ENCODE measurements at places on chromosomes 1 and 21. TPM values are rescaled to one million over a fixed set of nuclear protein-coding genes. Genes with fewer than 3 reads are reported as not detected.

- no peaks in the 10 kb centered on the region for H3K4me1 ChIP-seq
- H3K4me3 ChIP-seq = no peak overlapping the region
- no peak overlapping the region for H3K27ac ChIP-seq
Observed at GRCh38 chr1:81149649-81150325, 650.9 kb upstream of the ADGRL2 start.

GRCh38 chr1:212481438-212481767 is 48.7 kb downstream of the NENF start:
- no peak overlapping the region for H3K4me3 ChIP-seq
- peaks cover 17% of the 10 kb centered on the region for H3K4me1 ChIP-seq
- H3K27me3 ChIP-seq = no peaks in the 10 kb centered on the region
- no peak for DNase-seq

DNA sequence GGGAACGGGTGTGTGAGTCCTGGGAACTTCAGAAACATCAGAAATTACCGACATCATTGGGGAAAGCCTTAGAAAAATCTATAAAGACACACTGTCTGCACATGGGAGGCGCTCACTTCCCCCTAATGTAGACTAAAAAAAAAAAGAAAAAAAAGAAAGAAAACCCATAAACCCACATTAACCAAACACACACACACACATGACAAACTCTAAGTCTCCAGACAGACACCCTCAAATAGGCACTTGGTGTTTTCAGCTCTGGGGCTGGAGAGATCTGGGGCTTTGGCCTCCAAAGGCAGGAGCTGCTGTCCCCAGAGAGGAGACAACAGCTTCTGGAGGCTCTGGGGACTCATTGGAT is 13.2 kb upstream of the SDHB start:
- H3K4me3 ChIP-seq = no peak overlapping the region
- no peak overlapping the region for H3K27ac ChIP-seq

- H3K27ac ChIP-seq = no peak overlapping the region
- no peak overlapping the region for H3K4me3 ChIP-seq
- DNase-seq = no peak
- peaks cover 26% of the 10 kb centered on the region for H3K4me1 ChIP-seq
- H3K36me3 ChIP-seq = no peaks in the 10 kb centered on the region
Observed at GRCh38 chr1:42932442-42932941, 26.2 kb downstream of the SLC2A1 start.

- H3K36me3 ChIP-seq = no peaks in the 10 kb centered on the region
- H3K27ac ChIP-seq = no peak overlapping the region
- no peak for DNase-seq
- H3K4me1 ChIP-seq = no peaks in the 10 kb centered on the region
- H3K4me3 ChIP-seq = peak overlapping the region; percentile 43
- no peaks in the 10 kb centered on the region for H3K27me3 ChIP-seq
Observed at GRCh38 chr1:196558411-196558810, 49.8 kb downstream of the KCNT2 start.

DNA sequence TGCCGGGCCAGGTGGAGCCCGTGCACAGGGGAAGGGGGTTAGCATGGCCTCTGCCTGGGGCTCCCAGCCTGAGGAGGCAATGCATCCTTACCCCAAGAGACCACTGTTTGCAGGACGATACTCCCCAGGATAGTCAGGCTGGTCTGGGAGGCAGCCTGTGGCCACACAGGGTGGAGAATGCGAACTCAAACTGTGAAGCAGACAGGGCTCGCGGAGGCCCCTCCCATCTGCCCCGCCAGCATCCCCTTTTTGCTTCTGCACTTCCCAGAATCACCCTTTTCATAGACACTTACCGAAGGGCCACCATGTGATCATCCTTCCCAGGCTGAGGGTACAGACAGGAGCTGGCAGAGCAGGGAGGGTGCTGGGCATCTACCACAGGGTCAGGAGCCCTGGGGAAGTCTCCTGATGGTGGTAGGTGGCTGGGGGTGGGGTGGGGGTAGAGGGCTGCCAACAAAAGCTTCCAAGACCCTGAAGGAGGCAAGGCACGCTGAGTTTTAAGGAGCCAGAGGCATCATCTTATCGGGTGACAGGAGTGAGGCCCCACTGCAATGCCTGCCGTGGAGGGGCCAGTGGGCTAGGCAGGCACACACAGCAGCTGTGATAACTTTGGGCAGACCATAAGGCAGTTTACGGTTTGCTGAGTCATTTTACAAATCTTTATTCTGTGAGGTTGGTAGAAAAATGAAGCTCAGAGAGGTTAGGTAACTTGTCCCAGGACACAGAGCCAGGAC is 31.3 kb upstream of the BTG2 start:
- peak overlapping the region; percentile 39 for H3K4me3 ChIP-seq

DNA sequence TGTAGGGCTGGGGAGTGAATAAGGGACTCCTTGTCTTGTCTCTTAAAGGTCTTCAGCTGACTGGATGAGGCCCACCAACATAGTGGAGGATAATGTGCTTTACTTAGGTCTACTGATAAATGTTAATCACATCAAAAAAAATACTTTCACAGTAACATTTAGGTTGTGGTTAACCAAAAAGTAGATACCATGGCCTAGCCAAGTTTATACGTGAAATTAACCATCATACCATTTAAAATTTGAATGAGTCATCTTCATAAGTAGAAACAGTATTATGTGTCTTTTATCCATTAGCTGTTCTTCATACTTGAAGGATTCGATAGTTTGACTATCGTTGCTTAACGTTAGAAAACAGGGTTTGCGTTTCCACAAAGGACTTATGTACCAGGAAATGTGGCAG is 80.9 kb downstream of the MTR start:
- H3K4me1 ChIP-seq = peaks cover 20% of the 10 kb centered on the region
- no peak overlapping the region for H3K4me3 ChIP-seq
- H3K27ac ChIP-seq = no peak overlapping the region
- DNase-seq = no peak
- peaks cover 19% of the 10 kb centered on the region for H3K36me3 ChIP-seq

- H3K4me1 ChIP-seq = peaks cover 4% of the 10 kb centered on the region
- no peak overlapping the region for H3K4me3 ChIP-seq
- no peaks in the 10 kb centered on the region for H3K27me3 ChIP-seq
- H3K36me3 ChIP-seq = no peaks in the 10 kb centered on the region
- DNase-seq = peak; percentile 47
Observed at GRCh38 chr1:180918519-180918918, 5.8 kb downstream of the KIAA1614 start.

GRCh38 chr21:41289431-41289830 is 27.2 kb upstream of the FAM3B start:
- DNase-seq = no peak
- H3K4me3 ChIP-seq = no peak overlapping the region
- no peaks in the 10 kb centered on the region for H3K36me3 ChIP-seq
- H3K27me3 ChIP-seq = no peaks in the 10 kb centered on the region
- no peaks in the 10 kb centered on the region for H3K4me1 ChIP-seq

DNA sequence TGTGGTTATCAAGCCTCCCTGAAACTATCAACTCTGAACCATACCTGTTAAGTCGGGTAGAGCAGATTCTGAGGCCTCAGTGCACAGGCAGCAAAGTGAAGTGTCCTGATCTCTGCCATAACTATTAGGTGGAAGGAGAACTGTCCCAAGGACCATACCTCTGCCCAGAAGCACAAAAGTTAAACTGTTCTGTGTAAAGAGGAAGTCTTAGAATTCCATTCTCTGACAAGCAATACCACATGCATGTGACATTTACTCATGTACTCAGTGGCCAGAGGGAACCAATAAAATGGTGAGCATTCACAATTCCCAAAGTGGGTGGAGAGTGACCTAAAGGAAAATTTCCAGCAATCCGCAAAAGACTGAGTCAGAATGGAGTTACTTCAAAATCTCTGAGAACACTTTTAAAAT is 61.0 kb downstream of the TOR3A start:
- no peaks in the 10 kb centered on the region for H3K36me3 ChIP-seq
- H3K27me3 ChIP-seq = no peaks in the 10 kb centered on the region
- peak overlapping the region; percentile 83 for H3K27ac ChIP-seq
- peaks cover 16% of the 10 kb centered on the region for H3K4me1 ChIP-seq
- no peak overlapping the region for H3K4me3 ChIP-seq

DNA sequence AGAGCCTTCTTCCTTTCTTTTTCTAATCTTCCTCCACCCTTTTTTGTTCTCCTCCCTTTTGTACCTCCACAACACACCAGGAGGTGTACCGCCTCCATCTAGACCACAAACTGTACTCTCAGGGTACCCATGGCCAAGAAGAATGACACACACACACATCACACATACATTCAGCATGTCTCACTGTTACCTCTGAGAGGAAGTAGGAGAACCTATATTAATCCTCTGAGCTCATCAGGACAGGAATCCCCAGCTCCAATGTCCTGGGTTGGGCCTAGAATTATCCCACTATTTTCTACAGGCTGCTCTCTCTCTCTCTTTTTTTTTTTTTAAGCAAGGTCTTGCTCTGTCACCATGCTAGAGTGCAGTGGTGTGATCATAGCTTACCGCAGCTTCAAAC is 36.7 kb downstream of the ATP2B4 start:
- no peak overlapping the region for H3K4me3 ChIP-seq
- H3K36me3 ChIP-seq = no peaks in the 10 kb centered on the region
- H3K27ac ChIP-seq = peak overlapping the region; percentile 61
- DNase-seq = no peak
- H3K27me3 ChIP-seq = no peaks in the 10 kb centered on the region

DNA sequence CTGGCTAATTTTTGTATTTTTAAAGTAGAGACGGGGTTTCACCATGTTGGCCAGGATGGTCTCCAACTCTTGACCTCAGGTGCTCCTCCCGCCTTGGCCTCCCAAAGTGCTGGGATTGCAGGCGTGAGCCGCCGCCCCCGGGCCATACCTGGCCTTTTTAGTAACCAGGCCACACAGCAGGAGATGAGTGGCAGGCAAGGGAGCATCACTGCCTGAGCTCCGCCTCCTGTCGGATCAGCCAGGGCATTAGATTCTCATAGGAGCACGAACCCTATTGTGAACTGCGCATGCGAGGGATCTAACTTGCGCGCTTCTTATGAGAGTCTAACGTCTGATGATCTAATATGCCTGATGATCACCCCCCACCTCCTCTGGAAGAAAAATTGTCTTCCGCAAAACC is 308.7 kb upstream of the PRMT6 start:
- no peak overlapping the region for H3K4me3 ChIP-seq
- DNase-seq = no peak
- no peaks in the 10 kb centered on the region for H3K4me1 ChIP-seq
- H3K36me3 ChIP-seq = no peaks in the 10 kb centered on the region
- H3K27ac ChIP-seq = no peak overlapping the region
- no peaks in the 10 kb centered on the region for H3K27me3 ChIP-seq

The C1QC gene
- total RNA-seq = 43.8 TPM

- no peaks in the 10 kb centered on the region for H3K36me3 ChIP-seq
- no peak for DNase-seq
- H3K27ac ChIP-seq = no peak overlapping the region
- no peak overlapping the region for H3K4me3 ChIP-seq
- H3K27me3 ChIP-seq = no peaks in the 10 kb centered on the region
- no peaks in the 10 kb centered on the region for H3K4me1 ChIP-seq
Observed at GRCh38 chr1:202631076-202631923, 79.0 kb downstream of the SYT2 start.

- H3K27ac ChIP-seq = no peak overlapping the region
- no peaks in the 10 kb centered on the region for H3K36me3 ChIP-seq
- H3K27me3 ChIP-seq = no peaks in the 10 kb centered on the region
- DNase-seq = no peak
- H3K4me1 ChIP-seq = peaks cover 33% of the 10 kb centered on the region
Observed at GRCh38 chr1:47817861-47818260, 179.3 kb downstream of the TRABD2B start.

The OR10Z1 gene
- total RNA-seq = not detected

DNA sequence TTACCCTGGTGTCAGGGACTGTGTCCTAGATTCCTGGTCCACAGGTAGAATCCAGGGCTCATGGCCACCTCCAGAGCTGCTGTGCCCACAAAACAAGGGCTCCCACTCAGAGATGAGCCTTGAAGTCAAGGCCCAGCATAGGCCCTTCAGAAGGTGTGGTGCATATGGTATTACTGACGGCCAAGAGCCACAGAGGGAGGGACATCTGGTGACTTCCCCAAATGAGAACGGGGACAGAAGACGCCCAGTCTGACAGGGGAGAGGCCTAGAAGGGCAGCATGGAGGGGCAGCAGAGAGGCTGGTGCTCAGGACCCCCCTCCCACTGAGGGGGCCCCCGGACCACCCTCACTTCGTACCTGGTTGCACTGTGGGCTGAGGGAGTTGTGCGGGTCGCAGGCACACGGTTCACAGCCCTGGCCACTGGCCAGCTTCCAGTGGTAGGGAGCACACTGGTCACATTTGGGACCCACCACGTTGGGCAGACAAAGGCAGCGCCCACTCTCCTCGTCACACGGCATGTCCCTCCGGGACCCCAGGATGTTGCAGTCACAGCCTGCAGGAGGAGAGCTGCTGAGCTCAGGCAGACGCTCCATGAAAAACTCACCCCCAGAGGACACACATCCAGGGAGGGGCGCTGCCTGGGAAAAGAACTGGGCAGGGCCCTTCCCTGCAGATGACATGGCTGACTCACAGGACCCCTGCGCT is 25.0 kb downstream of the LAMB3 start:
- no peaks in the 10 kb centered on the region for H3K36me3 ChIP-seq
- peaks cover 27% of the 10 kb centered on the region for H3K4me1 ChIP-seq
- no peak overlapping the region for H3K4me3 ChIP-seq
- no peak overlapping the region for H3K27ac ChIP-seq

The DNALI1 gene
- total RNA-seq = 2.0 TPM

DNA sequence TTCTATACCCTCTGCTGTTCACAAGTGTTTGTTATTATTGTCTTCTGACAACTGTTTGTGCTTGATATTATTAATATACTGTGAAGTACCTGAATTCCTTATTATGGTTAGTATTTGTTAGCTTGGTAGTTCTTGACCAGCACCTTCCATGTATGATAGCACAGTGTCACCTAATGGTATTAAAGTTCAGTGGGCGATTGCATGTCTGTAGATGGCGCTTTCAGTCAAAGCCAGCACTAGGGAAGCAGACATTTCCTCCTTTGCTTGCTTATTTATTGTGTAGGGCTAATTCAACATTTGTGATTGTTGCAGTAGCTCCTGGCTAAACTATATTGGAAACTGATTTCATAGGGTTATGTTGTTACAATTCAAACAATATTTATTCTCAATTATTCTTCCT is 218.0 kb downstream of the ZP4 start:
- no peaks in the 10 kb centered on the region for H3K27me3 ChIP-seq
- H3K4me3 ChIP-seq = no peak overlapping the region

The HAO2 gene
- total RNA-seq = not detected

DNA sequence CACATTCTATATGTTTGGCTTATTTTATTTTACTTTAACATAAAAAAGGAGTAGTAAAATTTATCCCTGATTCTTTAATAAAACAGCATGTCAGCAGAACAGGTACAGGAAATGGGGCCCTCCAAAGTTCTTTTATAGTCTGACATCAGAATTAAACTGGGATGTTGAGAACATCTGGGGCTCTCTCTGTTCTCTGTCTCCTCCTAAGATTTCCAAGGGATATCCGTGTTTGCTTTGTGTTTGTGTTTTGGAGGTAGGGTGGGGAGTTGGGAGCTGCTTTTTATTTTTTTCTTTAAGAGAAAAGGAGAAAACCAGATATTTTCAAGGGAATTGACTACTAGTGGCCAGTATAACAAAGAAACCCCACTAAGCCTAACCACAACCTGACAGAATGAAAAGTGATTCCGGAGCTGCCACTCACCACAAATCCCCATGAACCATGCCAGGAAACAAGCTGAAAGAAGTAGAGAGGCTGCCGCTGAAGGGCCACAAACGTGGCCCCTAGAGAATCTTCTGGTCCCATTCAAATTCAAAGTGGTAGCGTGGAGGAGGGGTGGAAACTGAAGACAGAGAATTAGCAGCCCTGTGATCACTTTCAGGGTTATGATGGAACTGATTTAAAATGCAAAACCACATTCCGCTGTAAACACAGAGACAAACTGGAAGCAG is 369.6 kb upstream of the ADGRL2 start:
- peak overlapping the region; percentile 63 for H3K27ac ChIP-seq
- H3K4me3 ChIP-seq = no peak overlapping the region
- no peaks in the 10 kb centered on the region for H3K27me3 ChIP-seq
- no peaks in the 10 kb centered on the region for H3K36me3 ChIP-seq
